ENCODE measurements at places on chromosomes 11 and 22. TPM values are rescaled to one million over a fixed set of nuclear protein-coding genes. Genes with fewer than 3 reads are reported as not detected.

DNA sequence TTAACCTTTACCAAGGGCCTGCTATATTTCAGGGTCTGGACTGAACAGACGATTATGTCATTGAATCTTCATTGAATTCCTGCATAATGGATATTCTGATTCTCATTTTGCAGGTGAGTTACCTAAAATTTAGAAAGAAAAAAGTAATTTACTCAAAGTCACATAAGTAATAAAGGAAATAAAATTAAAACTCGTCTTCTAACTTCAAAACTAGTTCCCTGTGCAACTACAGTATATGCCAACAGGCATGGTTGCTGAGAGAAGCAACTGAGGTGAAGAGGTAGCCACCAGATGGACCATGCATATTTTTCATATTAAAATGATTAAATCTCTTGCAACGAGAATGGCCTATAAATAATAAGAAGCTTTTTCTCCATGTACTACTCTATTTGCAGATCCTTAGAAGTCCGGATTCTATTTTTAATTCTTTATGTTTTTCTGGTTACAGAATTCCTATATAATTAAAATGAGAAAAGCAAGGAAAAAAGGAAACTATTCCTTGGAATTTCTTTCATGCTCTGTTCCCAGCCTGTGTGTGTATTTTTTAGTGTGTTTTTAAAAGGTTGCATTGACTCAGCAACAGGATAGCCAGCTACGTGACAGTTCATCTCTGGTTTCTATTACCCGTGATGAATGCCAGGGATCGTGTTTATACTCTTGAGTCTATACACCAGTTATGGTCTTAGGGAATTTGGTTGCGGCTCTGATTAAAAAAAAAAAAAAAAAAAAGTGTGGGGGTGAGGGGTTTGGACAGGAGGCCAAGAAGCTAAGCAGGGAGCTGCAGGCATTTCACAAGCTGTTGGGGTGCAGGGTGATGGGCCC is 186.8 kb downstream of the ETS1 start:
- no peak for DNase-seq

- no peak for DNase-seq
These were observed 98.7 kb downstream of the MPPED1 start for GRCh38 chr22:43510281-43511070.

DNA sequence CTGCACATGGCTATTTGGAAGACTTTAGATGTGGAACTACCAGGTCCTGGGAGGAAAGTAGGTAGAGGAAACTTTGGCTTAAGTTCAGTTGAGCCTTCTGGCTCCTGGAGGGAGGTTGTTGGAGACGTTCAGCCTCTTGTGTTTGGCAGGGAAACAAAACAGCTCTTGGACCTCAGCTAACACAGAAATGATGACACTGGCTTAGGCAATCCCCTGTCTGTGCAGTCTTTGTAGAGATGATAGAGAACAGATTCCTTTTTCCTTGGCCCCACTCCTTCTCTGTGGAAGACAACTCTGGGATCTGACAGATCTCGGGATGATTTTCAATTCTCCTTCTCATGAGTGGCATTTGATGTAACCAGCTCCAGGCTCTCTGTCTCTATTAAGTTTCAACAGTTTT is 428.5 kb downstream of the TMEM135 start:
- DNase-seq = no peak

The KCNE3 gene
- total RNA-seq = 0.16 TPM

DNA sequence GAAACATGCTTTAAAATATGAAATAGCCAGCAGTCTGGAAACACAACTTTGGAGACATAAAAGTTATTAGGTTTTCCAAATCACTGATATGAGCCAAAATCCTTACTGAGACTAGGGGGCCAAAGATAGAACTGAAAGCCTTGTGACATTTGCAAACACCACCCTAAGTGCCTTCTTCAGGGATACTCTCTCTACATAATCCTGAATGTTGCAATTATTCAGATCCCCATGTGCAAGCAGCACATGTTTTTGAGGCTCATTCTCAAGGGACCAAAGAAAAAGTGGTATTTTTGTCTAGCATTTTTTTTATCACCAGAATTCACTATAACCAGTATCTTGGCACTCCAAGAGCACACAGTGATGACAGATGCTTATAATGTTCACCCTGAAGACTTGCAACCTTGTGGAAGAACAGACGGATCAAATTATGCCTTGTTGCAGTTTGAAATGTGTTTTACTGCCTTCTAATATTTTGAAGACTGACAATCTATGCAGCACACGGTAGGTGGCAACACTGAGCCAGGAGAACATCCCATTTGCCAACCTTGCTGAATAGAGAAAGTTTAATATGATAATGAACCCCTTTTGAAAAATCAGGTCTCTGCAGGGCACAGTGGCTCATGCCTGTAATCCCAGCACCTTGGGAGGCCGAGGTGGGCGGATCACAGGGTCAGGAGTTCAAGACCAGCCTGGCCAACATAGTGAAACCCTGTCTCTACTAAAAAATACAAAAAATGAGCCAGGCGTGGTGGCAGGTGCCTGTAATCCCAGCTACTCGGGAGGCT is 78.5 kb downstream of the PLEKHA7 start:
- DNase-seq = no peak

The PGA5 gene
- total RNA-seq = not detected

DNA sequence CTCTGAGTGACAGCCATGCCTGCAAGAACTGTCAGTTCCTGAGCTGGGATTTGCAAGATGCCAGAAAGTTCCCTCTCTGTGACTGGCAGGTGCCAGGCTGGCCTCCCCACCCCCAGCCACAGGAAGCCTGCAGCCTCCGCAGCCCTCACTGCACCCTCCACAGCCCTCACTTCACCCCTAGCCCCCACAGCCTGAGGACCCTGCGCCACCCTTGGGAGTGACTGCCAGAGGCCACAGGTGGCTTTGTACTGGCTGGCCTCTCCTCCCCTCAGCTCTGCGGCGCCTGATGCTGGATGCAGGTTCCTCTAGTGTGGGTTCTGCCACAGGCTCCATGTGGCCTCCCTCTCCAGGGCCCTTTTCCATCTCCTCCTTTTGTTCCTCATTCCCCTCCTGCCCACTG is 28.7 kb downstream of the MPPED1 start:
- DNase-seq = no peak

DNA sequence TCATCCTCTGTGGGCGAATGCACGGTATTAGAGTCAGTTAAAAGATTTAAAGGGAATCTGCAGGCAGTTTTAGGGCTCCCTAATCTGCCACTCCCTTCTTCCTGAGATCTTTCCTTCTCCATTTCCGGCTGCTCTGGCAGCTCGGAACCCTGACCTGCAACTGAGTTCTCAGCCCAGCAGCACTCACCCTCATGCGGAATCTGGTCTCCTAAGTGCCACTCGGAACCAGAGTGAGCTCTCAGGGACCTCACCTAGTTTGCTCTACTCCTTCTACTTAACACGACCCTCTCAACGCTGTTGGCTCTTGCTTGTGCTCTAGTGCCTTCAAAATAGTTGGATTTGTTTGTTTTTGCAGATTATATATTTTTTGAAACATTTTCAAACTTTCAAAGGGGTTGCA is 19.3 kb upstream of the IL10RA start:
- DNase-seq = no peak

GRCh38 chr11:98965775-98966174 is 55.0 kb upstream of the CNTN5 start:
- no peak for DNase-seq

GRCh38 chr11:34864424-34864823 is 51.8 kb downstream of the APIP start:
- DNase-seq = no peak
